Stimulated activated naive CD4-positive, alpha-beta T cell treated with Interleukin-2 at 50 U/mL for 16 hours (primary cell): ENCODE measurements at places on chromosomes 2 and 18.

DNA sequence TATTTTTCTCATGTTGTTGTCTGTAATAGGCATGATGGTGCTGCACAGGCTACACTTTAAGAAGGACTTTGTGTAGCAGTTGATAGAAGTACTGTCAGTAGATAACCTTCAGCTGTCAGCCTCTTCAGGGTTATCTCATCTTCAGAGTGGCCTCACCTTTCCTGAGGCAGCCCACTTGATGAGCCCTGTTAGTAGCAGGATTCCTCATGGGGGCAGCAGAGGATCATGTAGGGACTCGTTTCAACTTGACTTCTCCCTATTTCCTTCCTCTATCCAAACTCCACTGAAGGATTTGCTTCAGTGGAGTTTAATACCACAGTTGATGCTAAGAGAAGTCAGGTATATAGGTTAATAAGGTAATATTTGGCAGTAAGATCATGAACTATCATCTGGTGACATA is 530.3 kb upstream of the FSIP2 start:
- DNase-seq, result no peak

DNA sequence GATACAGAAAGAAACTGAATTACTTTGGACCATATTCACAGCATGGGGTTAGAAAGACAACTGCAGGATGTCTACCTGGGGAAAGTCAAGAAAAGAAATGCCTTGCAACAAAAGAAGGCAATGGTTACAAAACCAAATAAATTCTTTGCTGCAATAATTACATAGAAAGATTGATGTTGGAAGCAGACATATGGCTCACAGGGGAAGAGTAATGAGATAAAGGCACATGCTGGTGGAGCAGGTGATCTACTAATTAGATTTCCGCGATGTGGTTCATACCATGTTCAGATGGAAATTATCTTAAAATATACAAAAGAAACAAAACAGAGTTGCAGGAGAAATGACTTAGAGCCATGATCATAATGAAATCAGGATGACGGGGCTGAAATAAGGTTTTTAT is 718.8 kb upstream of the PKDCC start:
- DNase-seq, result no peak

GRCh38 chr2:117972476-117973123 is 41.3 kb downstream of the CCDC93 start:
- DNase-seq, result no peak

DNA sequence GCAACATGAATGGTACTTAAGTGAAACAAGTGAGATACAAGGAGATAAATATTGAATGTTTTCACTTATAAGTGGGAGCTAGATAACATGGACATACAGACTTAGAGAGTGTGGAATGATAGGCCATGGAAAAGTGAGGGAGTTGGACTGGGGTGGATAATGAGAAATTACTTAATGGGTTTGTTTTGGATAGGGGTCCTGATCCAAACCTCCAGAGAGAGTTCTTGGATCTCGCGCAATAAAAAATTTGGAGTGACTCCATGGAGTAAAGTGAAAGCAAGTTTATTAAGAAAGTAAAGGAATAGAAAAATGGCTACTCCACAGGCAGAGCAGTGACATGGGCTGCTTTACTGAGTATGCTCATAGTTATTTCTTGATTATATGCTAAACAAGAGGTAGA is 508.9 kb downstream of the CNTNAP5 start:
- no peak for DNase-seq

DNA sequence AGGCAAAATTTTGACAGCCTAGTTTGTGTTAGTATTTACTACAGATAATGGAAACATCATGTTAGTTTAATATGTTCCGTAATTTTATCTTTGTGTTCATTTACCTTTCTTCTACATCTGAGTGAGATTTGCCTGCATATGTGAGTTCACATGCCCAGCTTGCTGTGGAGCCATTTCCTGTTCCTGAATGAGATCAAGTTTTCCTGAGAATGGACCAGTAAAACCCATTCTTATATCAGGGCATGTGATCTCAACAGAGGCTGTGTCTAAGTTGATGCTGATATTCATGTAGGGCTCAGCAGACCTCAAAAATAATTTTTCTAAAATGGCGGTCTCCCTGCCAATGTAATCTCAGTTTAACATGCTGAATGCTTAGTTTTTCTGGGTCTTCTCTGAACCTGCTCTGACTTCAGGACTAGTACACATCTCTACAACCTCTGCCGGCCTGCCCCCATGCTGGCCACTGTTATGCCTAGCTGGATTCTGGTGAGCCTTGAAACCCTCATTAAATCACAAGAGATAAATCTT is 1.0 kb downstream of the IL1A start:
- DNase-seq, result no peak

- no peak for DNase-seq
Measured at GRCh38 chr2:12389344-12390045, 327.2 kb upstream of the TRIB2 start.

GRCh38 chr2:165655661-165656060 is 138.4 kb downstream of the GALNT3 start:
- no peak for DNase-seq

GRCh38 chr2:110650346-110650745 is 27.5 kb downstream of the BUB1 start:
- no peak for DNase-seq

DNA sequence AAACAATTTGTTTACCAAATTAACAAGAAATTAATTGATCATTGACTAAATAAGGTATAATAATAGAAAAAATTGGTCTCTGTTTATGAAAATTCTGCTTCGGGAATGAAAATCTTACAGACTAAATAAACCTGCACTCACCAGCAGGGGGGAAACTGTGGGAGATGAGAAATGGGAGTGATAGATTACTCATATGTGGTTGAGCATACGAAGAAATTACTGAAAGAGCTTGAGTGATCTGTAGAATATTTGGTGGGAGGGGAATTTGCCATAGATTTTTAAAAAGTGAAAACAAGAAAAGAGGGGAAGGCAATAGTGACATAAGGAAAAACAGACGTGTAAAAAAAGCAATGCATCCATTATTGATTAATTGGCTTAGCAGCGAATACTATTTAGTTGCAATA is 2.2 kb downstream of the HMSD start:
- DNase-seq, result peak; percentile 44

GRCh38 chr2:99753505-99753904 is 263.7 kb upstream of the REV1 start:
- DNase-seq, result no peak

DNA sequence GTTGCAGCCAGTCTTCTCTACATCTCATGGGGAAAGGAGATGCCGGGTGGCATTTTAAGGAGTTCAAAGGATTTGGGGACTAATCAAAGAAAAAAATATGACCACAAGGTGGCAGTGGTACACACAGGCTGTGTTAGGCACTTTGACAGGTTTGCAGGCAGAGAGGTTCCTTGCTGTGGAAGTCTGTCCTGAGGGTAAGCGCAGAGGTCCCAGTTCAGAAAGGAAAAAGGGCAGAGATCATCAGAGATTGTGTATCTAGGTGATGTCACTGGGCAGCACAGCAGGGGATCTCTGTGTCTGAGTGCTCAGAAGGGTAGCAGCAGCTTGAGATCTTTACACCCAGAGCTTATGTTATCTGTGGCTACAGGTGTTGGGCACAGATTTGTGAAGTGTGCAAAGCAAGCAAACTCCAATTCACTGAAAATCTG is 231.4 kb downstream of the LRRTM1 start:
- no peak for DNase-seq

DNA sequence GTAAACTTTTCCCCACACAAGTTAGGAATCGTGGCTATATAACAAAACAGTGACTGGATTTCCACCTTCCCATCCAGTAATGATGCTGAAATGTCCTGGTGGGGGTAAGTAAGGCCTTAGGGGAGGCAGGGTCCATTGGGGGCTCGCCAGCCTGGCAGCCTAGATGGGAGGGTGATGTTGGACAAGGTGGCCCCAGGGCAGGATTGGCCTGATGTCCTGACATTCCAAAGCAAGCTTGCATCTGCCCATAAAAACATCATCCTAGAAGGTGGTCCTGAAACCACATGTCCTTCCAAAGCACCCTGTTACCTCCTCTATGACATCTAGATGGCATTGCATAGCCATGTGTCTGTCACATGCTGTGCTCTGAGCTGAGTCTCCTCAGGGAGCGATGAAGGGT is 54.1 kb upstream of the RAB6C start:
- DNase-seq, result no peak

DNA sequence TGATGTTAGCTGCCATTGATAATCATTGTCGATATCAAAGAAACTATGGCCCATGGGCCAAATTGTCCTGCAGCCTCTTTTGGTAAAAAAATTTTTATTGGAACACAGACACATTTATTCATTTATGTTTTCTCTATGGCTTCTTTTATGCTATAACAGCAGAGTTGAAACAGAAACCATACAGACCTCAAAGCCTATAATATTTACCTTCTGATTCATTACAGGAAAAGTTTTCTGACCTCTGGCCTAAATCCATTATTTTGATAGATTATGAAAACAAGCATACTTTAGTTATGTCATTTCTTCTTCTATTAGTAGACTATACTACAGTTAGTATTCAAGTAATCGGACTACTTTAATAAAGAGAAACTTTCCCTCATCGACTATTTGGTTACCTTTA is 349.7 kb upstream of the GALNT5 start:
- no peak for DNase-seq

DNA sequence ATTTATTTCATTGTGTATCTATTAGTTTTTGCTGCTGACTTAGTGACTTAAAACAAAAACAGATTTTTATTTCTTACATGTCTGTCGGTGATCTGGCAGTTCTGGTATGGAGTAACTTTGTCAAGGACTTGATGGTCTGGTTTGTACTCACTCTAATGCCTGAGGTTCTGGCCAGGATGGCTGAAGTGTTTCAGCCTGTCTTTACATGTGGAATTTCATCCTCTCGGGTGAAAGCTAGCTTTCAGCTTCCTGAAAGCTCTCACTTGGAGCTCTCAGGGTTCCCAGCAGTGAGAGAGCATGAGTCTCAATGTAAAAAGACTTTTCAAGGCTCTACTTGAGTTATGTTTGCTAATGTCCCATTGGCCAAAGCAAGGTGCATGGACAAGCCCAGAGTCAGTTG is 216.4 kb downstream of the NR4A2 start:
- no peak for DNase-seq

DNA sequence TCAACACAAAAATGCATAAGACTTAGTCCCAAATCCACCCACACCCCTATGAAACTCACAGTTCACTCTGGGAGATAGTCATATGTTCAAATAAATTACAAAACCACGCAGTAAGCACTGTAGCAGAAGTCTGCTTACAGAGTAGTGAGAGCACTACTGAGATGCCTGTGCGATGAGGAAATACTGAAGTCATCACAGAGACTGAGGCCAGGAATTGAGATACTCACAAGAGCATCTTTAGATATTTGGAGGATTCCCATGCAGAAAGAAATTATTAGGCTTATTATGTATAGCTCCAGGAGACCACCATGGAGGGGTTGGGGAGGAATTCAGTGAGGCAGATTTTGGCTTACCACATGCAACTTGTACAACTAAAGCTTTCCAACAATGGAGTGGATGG is 82.3 kb downstream of the ANTXR1 start:
- no peak for DNase-seq

DNA sequence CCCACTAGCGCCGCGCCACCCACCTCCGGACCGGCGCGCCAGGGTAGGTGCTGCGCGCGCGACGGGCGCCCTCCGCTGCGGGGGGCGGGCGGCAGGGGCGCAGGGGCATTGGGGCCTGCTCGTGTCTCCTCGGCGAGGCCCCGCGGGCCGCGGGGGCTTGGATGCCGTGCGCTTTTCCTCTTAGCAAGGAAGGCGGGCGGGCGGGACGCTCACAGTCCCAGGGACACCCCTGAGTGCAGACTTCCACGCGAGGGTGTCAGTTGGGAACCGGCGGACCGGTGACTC is 748 bp downstream of the TWIST2 start:
- DNase-seq, result no peak

DNA sequence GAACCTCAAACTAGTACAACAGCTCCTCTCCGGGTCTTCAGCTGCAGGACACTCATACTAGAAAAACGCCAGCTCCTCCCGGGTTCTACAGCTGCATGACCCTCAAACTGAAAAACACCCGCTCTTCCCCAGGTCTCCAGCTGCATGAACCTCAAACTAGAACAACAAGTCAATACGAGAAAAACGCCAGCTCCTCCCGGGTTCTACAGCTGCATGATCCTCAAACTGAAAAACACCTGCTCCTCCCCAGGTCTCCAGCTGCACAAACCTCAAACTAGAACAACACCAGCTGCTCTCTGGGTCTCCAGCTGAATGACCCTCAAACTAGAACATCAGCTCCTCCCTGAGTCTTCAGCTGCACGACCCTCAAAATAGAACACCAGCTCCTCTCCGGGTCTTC is 315.0 kb upstream of the TFPI start:
- no peak for DNase-seq

- no peak for DNase-seq
Measured at GRCh38 chr2:113879457-113879856, 10.4 kb upstream of the ACTR3 start.

DNA sequence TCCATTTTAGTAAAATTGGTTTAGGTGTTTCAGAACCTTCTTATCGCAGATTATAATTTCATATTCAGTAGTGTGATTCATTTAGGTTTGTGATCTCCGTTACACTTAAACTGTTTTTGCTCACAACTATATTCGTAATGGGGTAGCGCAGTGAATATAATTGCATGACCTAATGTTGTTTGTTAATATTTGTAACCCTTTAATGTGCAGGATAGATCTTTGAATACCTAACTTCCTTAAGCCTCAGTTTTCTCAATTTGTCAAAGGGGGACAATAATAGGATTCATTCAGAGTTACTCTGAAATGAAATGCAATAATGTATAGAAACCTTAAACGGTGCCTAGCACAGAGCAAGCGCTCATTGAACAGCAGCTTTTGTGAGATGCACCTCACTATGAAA is 558 bp upstream of the ZDBF2 start:
- DNase-seq, result no peak

GRCh38 chr2:27379836-27380625 is 503 bp downstream of the ZNF513 start:
- peak; percentile 63 for DNase-seq

DNA sequence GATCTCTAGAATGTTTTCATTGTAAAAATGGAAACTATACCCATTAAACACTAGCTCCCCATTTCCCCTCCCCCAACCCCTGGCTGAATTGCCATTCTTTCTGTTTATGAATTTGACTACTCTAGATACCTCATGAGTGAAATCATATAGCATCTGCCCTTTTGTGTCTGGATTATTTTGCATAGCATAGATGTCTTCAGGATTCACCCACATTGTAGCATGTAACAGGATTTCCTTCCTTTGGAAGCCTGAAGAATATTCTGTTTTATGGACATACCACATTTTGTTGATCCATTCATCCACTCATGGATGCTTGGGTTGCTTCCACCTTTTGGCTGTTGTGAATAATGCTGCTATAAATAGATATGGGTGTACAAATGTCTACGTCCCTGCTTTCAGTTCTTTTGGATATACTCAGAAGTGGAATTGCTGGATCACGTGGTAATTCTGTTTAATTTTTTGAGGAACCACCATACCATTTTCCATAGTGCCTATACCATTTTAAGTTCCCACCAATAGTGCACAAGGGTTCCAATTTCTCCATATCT is 7.7 kb upstream of the ASB1 start:
- DNase-seq, result no peak

- DNase-seq, result no peak
Measured at GRCh38 chr18:33052886-33053285, 280.1 kb upstream of the KLHL14 start.
